ENCODE measurements at places on chromosomes 2 and 18. TPM values are rescaled to one million over a fixed set of nuclear protein-coding genes. Genes with fewer than 3 reads are reported as not detected.

CERKL gene
- total RNA-seq: not detected

CD207 gene
- not detected for total RNA-seq

GRCh38 chr18:49857708-49858107 lies 44.4 kb upstream of the ACAA2 start:
- no peak for DNase-seq

- no peak for DNase-seq
These were observed 477.7 kb downstream of the PLCL1 start for GRCh38 chr2:198282061-198282460.

DNA sequence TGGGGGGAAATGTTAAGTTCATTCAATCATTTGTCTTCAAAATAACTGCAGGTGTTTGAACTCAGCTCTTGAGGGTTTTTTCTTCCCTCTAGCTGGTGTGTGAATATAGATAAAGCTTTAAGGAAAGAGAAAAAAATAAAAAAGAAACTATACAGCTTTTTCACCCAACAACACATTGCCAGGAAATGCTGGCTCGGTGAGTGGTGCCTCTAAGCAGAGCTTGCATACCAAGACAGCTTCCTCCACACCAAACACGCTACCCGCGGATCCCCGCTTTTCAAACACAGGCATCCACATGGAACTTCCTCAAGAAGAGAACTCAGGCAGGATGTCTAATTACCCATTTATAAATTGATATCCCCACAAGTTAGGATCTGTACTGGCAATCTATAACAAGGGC lies 69.8 kb upstream of the TANK start:
- DNase-seq: peak; percentile 88

- no peak for DNase-seq
These were observed 121.3 kb downstream of the AGAP1 start for GRCh38 chr2:235614900-235615712.

GRCh38 chr18:46536215-46536874 lies 120.7 kb downstream of the LOXHD1 start:
- no peak for DNase-seq

GRCh38 chr2:146952696-146953095 lies 892.1 kb upstream of the ACVR2A start:
- DNase-seq: no peak

DNA sequence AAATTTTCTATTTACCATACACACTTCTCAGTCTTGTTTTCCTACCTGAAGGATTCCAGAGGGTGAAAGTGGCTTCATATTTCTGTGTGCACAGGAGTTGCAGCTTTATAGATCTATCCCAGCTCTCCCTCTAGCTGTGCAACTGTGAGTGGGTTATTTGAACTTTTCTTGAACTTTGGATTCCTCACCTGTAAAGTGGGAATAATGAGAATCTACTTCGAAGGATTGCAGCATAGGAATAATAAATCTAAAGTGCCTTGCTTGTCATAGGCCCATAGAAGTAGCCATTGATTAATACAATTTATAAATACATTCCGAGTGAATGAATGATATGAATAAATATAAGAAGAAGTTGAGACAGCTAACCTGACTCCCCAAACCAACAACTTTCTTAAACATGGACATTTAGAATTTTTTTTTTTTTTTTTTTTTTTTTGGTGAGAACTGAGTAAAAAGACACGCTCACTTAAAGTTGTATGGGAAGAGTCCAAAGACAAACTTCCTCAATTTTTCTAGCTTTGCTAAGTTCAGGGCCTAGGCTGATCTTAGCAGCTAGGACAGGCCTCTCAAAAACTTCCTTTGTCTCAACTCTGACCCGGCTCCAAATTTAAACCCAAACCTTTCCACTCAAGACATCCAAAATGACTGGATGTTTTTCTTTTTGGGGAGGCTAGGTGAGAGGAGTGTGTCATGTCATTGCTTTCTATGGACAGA lies 203.3 kb upstream of the FBXO11 start:
- no peak for DNase-seq

GRCh38 chr2:58800881-58801280 lies 559.8 kb upstream of the FANCL start:
- no peak for DNase-seq

GRCh38 chr2:117983040-117983439 lies 30.8 kb downstream of the CCDC93 start:
- DNase-seq: no peak

GRCh38 chr2:128250229-128251025 lies 68.2 kb downstream of the HS6ST1 start:
- no peak for DNase-seq

GRCh38 chr2:239264492-239264837 lies 136.4 kb downstream of the HDAC4 start:
- peak; percentile 76 for DNase-seq
